CD4-positive, alpha-beta T cell treated with Interleukin-10 for 1 hour (primary cell): ENCODE measurements at places on chromosomes 6 and 20.

- no peak for DNase-seq
Observed at GRCh38 chr6:43016943-43017334, 2.9 kb downstream of the KLHDC3 start.

DNA sequence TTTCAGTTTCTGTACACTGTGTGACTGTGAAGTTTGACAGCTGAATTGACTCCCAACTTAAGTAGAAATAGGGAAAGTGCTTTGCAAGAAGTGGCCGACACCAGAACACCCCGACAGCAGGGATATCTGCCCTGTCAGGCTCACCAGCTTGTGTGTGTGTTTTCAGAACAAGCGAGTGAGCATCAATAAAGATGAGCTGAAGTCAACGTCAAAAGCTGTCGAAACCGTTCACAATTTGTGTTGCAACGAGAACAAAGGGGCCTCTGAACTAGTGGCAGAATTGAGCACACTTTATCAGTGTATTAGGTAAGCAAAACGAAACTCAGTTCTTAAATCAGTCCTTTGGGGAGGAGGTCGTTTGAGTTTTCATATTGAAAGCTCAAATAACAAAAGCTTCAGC, 10.7 kb downstream of the NELFCD start:
- DNase-seq, result no peak

DNA sequence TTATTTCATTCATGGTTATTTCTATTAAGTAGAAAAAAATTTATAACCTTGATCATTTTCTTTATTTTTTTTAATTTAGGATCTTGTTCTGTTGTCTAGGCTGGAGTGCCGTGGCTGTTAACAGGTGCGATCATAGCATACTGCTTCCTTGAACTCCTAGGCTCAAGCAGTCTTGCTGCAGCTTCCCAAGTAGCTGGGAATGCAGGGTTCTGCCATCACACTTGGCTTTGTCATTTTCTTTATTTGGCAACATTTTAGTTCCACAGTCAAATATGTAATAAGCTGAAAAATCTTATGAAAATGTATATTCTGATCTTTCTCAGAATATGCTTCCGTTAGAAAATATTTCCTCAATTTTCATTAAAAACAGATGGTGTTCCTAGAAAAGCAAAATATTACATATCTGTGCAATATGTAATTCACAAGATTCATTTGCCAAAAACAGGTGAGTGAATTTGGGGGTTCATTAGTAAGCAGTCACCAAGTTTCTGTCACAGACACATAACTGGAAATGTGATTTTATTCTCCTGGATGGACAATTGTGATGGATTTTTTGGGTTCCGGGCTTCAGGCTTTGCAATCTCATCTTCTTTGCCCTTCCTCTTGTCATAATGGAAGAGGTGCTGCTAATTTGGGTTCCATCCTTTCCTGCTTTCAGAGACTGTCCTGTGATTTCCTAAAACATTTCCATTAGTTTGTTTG, 21.5 kb downstream of the AMD1 start:
- DNase-seq, result no peak

- no peak for DNase-seq
Observed at GRCh38 chr6:11718031-11718430, 60.6 kb downstream of the ADTRP start.

- no peak for DNase-seq
Observed at GRCh38 chr6:47473791-47474346, 3.7 kb upstream of the CD2AP start.

- peak; percentile 32 for DNase-seq
Observed at GRCh38 chr6:159788753-159789376, 537 bp downstream of the TCP1 start.

- no peak for DNase-seq
Observed at GRCh38 chr20:19603376-19603750, 154.7 kb upstream of the RIN2 start.

DNA sequence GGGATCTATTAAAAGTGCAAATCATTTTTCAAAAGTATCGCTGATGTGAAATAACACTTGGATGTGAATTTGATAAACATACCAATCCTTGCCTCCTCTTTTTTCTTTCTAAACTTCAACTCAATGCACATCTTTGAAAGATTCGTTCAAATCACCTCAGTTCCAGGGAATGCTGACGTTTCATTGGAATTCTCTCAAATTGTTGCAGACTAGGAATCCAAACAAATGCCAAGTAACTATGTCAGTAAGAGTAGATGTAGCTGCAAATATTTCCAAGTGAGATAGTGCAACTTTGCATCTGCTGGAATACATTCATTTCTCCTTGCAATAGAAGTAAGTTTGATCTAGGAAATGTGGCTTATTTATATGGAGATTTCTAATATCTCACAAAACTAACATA, 220.7 kb downstream of the FUT9 start:
- DNase-seq, result no peak

- peak; percentile 20 for DNase-seq
Observed at GRCh38 chr6:12065321-12066140, 53.4 kb downstream of the HIVEP1 start.

- no peak for DNase-seq
Observed at GRCh38 chr6:2481307-2481706, 235.9 kb upstream of the GMDS start.

GRCh38 chr6:117624869-117625481, 22.7 kb upstream of the GOPC start:
- no peak for DNase-seq

- no peak for DNase-seq
Observed at GRCh38 chr6:3039384-3039783, 28.9 kb upstream of the RIPK1 start.

GRCh38 chr6:152271776-152272464, 365.2 kb downstream of the SYNE1 start:
- DNase-seq, result no peak

GRCh38 chr6:106974336-106974998, at the start of gene CD24:
CD24 (minus strand) TSS chr6:106974729; CDS start chr6:106974646, 83 bp downstream.
- no peak for DNase-seq

- no peak for DNase-seq
Observed at GRCh38 chr6:149842331-149842730, 21.8 kb downstream of the LRP11 start.

DNA sequence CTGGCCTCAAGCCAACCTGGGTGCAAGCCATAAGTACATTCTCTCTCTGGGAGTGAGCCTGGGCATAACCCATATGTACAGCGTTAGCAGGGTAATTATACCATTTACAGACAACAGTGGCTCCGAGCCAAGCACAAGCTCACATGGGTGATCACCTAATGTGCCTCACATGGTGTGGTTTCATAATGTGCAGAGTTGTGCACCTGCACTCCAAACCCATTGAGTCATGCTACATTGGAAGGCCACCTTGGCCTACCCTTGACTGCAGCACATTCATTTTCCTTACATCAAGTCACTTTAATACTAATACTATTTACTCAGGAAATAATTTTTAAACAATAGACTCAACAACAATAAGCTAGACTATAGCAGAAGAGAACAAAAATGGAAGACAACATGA, 194.5 kb upstream of the PLN start:
- DNase-seq, result no peak

GRCh38 chr6:6682225-6682624, 93.7 kb downstream of the LY86 start:
- no peak for DNase-seq

- DNase-seq, result no peak
Observed at GRCh38 chr20:41231136-41231535, 86.4 kb downstream of the ZHX3 start.

DNA sequence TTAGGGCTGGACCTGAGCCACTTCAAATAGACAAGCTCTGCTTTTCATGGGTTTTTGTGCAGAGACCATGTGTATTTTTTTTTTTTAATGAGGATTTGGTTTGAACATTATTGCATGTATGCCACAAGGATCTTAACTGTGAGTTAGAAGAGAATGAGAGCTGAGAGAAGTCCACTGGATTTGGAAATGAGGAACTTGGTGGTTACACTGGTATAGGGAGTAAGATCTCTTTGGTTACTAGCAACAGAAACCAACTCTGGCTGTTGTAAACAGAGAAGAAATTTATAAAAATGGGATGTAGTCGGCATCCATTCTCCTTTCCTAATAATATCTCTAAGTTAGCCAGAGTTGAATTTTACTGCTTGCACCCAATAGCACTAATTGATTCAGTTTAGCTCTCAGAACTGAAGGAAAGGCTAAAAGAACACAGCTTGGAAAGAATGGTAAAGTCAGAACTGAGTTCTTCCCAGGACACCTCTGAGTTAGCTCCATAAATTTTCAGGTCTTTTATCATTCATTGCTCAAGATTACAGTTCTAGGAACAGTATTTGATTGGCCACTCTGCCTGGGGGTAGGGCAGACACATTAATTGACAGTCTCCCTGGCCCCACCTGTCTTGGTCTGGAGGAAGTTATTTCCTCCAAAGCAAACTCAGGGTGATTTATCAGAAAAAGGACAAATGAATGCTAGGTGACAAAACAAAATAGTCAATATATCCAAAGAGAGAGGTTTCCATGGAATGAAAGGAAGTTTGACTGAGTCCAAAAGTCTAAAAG, 3.9 kb upstream of the WFDC2 start:
- no peak for DNase-seq

- DNase-seq, result no peak
Observed at GRCh38 chr6:120875900-120876299, 458.4 kb downstream of the TBC1D32 start.
